ENCODE measurements at places on chromosomes 3 and 15.
A peak's percentile ranks its signal among the peaks of the same experiment; 100 is the strongest.

- DNase-seq = no peak
These were observed 46.6 kb downstream of the ISL2 start for GRCh38 chr15:76382987-76383728.

- DNase-seq = no peak
These were observed 3.3 kb upstream of the USP4 start for GRCh38 chr3:49343163-49343562.

DNA sequence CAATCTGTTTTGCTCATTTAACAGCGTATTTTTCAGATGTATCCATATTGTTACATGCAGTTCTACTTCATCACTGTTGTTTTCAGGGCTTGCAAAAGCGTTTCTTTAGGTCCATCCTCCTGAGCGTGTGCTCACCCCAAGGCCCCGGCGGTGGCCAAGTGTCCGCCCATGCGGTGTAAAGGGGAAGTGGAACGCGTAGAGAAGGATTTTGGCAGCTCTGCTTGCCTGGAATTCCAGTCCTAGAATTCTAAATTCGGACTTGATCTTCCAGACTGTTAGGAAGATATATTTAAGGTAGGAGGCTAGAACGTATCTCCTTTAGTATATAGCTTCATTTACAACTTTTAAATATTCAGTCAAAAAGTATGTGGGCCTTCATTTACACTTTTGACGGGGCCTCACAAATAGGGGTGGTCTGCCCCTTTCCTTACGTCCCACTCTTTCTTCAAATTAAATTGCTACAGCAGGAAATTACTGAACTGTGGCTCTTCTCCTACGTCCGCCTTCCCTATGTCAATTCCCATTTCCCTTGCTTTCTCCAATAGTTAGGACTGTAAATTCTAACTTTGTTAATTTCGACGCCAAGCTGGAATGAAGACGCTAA is 609 bp upstream of the TBC1D23 start:
- DNase-seq = no peak

DNA sequence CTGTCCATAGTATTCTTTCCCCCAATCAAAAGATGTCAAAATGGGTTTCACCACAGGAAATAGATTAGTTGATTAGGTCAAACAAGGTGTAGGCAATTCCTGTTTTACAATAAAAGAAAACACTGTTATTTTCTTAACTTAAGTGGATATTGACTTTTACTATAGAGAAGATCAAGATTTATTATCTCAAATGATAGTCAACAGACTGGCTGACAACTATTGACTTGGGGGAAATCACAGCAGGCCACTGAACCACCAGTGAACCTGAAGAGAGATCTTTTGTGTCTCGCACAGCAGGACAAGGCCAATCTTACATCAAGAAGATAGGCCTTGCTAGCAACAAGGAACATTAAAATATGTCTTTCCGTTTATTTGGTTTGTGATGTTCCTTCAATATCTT is 1187.6 kb downstream of the SI start:
- no peak for DNase-seq

DNA sequence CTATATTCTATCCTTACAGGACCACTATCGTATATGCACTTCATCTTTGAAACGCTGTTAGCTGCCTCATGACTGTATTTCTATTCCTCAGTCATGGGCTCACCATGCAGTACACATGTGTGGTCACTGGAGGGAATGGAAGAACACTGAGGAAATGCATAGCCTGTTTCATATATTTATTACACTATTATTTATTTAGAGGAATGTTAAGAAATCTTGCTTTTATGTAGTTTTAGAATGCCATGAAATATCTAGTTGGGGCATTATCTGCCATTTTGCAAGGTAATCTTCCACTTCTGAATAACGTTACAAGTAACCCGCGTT is 155.7 kb downstream of the IGF1R start:
- no peak for DNase-seq

GRCh38 chr3:66394753-66395249 is 106.0 kb downstream of the LRIG1 start:
- no peak for DNase-seq

GRCh38 chr3:177594096-177594495 is 396.8 kb upstream of the TBL1XR1 start:
- no peak for DNase-seq

- DNase-seq = no peak
These were observed 51.4 kb upstream of the TMEM115 start for GRCh38 chr3:50410608-50411139.

DNA sequence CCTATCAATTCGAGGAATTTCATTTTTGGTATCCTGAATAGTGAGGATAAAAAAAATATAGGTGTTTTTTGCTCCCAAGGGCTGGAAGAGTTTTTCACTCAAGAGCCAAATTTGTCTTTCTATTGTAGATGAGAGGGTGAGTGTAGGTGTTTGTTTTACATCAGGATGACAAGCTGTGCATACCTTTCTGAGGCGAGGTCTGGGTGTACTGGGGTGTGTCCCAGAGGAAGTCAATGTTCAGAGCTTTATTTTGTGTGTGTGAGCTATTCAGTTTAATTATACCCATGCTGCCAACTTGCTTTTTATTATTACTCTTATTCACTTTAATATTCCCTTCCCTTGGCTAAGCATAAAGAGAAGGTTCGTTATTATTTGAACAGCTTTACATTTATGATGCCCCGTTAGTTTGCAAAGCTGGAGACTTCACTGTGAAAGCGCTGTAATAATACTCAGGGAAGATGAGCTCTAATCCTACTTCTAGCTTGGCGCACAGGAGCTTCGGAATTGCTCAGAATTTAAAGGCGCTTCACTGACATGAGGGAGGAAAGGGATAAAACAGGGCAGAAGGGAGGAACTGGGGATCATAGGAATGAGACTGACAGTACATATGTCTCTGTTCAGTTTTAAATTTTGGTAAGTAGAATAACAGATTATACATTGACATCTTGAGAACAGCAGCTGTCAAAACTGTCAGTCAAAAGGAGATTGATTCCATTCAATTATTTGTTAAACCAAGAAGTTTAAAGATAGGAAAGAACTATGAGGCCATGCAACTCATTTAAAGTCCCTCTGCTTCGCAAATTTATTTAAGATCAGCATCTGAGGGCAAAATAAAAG is 117.7 kb upstream of the TP63 start:
- DNase-seq = no peak

- no peak for DNase-seq
These were observed 36.8 kb downstream of the HGD start for GRCh38 chr3:120645083-120645845.

DNA sequence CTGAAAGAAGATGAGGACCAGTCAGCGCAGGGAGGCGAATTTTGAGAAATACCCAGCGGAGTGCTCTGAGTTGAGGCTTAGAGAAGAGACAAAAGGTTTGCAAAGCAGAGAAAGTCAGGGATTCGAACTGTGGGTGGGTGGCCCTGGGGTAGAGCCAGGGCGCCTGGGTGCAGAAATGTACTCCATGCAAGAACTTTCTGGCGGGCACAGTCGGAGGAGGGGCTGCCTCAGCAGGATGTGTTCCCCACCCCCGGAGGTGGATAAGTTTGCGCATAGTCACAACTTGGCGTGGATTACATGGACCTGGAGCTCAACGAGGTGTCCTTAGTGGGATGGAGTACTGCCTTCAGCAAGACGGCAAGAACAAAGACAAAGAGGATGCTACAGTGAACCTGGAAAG is 117.3 kb upstream of the ALDH1A3 start:
- no peak for DNase-seq

DNA sequence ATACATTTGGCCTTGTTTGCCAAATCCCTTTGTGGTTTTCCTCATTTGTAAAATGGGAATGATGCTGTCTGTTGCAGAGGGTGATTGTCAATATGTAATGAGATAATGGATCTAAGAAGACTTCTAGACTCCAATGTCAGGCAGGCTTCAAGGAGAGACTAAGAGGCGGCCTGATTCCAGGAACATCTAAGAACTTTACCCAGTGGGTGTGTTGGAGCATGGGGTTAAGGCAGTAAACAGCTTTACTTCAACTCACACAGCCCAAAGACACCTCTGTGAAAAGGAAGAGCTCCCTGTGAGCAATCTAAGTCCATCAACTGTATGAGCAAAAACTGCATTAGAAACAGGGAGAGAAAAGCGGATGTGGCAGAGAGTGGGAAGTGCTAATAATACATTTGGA is 560.6 kb downstream of the PDCD6IP start:
- DNase-seq = no peak

DNA sequence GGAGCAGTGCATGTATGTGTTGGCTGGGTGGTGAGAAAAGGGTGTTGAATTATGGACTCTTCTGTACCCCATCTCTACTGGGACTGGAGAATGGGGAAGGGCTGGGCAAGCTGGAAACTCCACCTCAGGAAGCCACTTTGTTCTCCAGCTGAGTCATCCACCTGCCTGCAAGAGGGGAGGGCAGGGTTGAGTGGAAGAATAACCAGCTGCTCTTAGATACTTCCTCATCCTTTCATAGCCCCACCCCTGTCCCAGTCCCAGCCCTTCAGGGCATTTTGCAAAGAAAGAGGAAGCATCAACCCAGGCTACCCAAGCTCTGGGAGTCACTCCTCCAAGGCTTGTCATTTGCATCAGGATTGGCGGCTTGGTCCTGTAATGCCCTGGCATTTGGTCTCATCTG is 33.1 kb downstream of the RAB11A start:
- DNase-seq = no peak

- DNase-seq = no peak
These were observed 526 bp downstream of the RMDN3 start for GRCh38 chr15:40754574-40754882.

GRCh38 chr3:53809764-53810400 is 36.3 kb downstream of the CHDH start:
- DNase-seq = no peak

DNA sequence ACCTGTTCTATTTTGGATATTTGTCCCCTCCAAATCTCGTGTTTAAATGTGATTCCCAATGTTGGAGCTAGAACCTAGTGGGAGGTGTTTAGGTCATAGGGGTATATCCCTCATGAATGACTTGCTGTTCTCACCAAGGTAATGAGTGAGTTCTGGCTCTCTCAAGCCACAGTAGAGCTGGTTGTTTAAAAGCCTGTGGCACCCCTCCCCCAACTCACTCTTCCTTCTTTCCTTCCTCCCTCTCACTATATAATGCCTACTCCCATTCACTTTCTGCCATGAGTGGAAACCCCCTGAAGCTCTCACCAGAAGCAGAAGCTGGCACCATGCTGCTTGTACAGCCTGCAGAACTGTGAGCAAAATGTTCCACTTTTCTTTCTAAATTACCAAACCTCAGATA is 341.1 kb downstream of the SI start:
- no peak for DNase-seq

DNA sequence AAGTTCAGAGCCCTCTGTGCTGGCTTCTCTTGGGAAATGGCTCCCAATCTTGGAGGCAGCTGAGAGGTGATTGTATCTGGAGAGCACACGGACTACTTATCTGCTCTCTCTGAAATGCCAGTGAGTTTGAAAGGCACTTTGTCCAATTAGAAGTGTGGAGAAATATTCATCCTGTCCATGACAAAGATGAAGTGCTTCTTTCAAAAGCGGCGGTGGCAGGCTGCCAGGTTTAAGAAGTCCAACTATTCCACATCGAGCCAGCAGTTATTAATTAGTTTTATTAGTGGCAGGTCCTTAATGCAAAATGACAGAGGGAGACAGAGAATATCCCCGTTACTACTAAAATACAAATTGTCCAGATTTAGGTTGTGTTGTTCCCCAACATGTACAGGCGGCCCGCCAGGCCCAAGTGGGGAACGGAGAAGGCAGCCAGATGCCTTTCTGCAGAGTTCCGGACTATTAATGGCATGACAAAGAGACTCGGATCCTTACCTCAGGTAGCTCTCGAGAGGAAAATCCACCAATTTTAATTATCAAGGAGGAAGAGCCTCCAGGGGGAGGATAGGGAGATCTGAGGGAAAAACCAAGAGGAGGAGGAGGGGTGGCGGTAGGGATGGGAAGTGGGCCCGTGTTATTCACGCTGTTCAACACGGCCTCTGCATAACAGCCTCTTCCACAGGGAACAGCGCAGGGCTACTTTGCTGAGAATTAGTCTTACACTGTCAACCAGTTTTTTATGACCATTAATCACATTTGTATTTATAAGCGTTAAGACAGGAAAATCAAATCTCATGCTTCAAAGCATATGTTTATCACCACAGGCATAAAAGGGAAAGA is 42.0 kb downstream of the RORA start:
- DNase-seq = no peak

DNA sequence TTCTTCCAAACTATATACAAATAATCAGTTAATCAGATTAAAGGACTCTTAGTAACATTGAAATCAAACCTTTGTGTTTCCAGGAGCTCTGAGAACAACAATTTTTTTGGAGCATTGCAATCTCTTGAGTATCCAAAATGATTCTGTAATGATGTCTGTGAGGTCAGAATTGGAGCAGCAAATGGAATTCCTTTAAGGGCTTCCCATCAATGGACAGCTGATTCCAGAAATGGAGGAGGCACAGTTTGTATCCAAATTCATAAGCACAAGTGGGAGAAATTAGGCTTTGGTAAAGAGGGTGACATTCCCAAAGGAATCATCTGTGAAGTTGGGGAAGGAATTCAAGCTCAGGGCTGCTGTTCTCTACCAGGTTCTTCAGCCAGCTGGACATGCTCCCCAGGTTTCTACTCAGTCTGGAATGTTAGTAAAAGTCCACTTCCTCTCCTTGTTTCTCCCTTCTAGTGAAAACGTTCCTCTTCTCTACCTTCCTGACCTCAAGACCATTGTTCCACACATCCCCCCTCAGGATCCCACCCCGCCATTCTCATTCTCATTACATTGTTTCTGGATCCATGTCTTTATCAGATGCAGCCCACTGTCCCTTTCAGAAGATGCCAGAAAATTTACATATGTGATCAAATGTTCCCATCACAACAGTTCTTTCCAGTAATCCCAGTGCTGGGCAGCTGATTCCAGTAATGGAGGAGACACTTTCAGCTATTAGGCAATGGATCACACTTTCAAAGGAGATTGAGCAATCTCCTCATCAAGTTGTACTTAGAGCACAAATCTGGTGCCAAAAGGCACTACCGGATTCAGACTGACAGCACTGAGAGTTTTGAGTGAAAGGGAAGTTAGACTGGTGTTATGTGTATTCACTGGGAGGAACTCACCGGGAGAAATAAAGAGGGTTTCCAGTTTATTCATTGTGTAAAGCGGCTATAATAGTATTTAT is 391.3 kb upstream of the TPRG1 start:
- DNase-seq = no peak

DNA sequence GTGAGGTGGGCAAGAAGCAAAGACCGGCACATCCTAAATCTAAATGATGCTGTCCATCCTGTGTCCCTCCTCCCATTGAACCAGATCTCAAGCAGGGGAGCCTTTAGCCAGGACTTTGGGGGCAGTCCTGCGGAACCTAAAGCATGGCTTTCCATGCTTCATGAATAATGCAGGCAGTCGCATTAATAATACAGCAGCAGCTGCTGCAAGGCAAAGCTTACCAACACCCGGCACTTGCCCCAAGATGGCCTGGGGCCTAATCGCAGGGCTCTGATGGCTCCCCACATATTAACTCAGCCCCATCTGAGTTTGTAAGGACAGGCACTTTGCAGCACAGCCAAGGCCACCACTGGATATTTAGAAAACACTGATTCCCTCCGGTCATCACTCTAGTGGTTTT is 114.4 kb downstream of the NTRK3 start:
- DNase-seq = no peak

- DNase-seq = no peak
These were observed 84.2 kb upstream of the ZNF280D start for GRCh38 chr15:56817321-56818080.

- DNase-seq = no peak
These were observed 288.9 kb downstream of the SHQ1 start for GRCh38 chr3:72559385-72559784.

GRCh38 chr3:101544161-101544850 is 17.4 kb upstream of the TRMT10C start:
- DNase-seq = peak; percentile 76
